ENCODE measurements at places on chromosomes 2 and 18.

DNA sequence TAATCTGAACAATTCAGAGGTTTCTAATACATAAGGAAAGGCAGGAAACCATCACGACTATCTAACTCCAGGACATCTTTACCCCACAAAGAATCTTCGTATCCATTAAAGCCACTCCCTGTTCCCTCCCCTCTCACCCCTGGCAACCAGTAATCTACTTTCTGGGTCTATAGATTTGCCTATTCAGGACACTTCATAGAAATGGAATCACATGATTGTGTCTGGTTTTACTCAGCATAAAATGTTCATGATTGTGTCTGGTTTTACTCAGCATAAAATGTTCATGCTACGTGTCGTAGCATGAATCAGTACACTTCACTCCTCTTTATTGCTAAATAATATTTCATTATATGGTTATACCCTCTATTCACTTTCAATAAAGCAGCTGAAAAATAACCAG, 11.6 kb downstream of the FECH start:
- DNase-seq, result peak; percentile 86

- no peak for DNase-seq
Observed at GRCh38 chr2:215531284-215531683, 95.4 kb upstream of the FN1 start.

DNA sequence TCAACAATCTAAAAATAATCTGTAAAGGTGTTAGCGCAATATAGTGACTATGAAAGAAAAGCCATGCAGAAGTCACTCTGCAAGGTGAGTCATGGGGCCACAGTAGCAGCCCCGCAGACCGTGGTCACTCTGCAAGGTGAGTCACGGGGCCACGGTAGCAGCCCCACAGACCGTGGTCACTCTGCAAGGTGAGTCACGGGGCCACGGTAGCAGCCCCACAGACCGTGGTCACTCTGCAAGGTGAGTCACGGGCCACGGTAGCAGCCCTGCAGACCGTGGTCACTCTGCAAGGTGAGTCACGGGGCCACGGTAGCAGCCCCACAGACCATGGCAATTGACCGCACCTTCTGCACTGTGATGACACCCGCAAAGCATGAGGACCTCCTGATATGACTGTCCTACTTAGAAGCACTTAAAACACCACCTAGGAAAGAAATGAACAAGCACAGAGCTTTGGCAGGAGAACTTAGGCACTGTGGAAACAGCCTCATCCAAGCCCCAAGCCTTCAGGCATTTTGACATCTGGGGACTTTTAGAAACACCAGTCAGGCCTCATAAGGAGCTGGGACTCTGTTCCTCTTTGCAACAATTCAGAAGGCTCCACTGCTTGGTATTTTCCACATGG, 70.1 kb downstream of the LDLRAD4 start:
- no peak for DNase-seq

GRCh38 chr2:54350426-54350825, 94.4 kb upstream of the TSPYL6 start:
- DNase-seq, result no peak

DNA sequence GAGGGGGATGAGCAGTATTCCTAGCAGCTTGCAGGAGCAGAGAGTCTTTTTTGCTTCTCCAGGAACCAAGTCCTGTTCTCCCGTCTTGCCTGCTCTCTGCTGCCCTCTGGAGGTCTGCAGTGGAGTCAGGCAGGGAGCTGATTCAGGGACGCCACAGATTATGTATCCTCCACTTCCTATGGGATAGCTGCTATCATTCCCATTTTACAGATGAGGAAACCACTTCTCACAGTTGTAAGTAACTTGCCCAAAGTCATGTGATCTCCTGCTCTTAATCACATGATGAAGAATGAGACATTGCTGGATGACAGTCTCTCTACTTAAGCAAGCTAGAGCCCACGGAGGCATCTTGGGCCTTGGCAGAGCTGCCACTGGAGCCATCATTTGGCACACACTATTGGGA, 8.3 kb downstream of the SLC4A5 start:
- peak; percentile 70 for DNase-seq

DNA sequence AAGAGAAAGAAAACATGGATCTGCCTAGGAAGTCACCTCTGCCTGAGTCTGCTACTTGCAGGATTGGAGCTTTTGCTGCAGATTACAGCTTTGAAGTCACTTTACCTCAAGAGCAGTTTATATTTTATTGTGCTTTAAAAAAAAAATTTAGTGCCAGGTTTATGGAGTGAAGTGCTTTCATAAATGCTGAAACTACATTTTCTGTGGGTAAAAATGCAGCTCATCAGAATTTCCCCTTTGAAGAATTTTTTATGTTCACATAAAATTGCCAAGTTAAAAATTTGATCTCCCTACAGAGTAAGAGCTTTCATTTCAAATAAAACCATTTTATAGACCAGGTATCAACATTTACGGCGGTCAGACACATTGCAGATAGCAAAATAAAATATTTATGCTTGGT, 25.2 kb downstream of the BCL2L11 start:
- no peak for DNase-seq

DNA sequence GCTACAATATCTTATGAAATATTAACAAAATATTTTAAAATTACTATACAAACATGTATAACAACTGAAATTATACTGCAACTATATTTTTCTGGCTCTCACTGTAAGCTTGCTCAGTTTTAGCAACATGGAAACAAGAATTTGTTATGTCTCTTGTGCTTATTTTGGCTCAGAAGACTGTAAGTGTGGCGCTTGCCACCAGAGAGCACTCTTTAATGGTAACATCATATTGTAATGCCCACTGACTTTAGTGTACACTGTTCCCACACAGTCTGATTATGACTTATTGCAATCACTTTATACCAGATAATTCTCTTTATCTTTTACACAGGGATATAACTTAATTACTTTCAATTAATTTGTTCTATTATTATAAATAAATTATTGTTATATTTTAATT, 1500.6 kb upstream of the TMEFF2 start:
- DNase-seq, result peak; percentile 52

DNA sequence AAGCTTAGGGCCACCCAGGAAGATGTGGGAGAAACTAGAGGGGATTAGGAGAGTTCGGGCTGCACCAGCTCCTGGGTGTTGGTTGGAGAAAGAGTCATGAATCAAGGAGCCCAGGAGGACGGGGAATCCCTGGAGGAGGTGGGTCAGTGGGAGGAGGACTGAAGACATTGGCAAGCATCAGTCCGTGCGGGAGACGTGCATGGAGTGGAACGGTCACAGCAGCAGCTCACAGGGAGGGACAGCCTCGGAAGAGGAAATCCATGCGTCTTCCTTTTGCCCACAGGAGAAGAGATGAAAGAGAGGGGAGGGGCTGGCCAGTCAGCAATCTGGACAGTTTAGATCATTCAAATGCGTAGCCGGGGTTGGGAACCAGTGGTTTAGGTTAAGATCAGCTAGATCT, 178.6 kb downstream of the GBX2 start:
- no peak for DNase-seq

DNA sequence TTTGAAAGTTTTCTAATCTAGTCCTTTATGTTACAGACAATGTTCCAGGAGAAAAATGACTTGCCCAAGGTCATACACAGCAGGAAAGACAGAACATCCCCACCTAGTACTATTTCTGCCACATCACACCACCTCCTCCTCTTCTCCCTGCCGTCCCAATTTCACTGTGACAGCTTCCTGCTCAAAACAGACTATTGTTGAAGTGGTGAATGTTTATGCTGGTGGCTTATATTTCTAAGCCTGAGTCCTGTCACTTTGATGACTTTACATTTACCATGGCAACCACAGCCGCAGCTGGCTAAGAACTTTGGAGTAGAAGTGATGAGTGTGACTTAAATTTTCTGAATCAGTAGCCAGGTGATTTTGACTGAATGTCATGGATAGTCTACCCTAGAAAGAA, 10.0 kb downstream of the GALNT5 start:
- no peak for DNase-seq
